ENCODE measurements at places on chromosomes 6 and 20.

DNA sequence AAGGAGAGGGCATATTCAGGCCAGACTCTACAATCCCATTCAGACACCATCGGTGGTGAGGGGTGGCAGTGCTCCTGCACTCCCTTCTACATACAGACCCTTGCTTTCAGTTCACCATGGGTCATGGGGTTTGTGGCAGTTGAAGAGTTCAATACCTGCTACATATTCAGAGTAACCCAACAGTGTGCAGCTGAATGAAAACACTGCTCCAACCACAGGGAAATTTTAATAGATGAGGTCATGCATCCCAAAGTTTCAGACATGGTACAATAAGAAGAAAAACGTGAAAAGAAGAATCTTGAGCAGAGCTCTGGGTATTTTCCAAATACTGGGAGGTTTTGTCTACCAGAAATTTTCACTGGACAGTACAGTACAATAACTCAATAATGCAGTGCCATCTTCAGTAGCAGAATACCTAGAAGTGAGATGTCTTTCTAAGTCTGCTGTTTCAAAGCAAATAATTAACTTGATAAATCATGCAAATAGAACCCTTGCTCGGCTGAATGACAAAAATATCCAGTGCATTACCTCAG, 162.1 kb downstream of the PTPRK start:
- no peak for DNase-seq

DNA sequence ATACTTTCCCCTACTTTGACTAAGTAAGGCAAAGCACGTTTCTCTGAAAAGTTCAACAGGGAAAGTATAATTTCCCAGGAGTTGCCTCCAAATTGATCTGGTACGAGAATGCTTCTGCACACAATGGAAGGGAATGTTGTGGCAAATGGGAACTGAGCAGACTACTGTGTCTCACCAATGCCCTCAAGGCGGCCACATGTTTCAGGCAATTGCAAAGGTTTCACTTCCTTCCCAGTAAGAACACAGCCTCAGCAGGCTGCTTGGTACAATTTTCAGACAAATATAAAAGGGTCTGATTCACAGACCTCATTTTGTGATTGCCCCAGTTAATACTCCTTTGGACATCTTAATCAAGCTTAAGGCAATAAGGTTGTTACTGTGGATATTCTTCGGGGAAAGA, 71.2 kb downstream of the KIAA0319 start:
- DNase-seq, result no peak

DNA sequence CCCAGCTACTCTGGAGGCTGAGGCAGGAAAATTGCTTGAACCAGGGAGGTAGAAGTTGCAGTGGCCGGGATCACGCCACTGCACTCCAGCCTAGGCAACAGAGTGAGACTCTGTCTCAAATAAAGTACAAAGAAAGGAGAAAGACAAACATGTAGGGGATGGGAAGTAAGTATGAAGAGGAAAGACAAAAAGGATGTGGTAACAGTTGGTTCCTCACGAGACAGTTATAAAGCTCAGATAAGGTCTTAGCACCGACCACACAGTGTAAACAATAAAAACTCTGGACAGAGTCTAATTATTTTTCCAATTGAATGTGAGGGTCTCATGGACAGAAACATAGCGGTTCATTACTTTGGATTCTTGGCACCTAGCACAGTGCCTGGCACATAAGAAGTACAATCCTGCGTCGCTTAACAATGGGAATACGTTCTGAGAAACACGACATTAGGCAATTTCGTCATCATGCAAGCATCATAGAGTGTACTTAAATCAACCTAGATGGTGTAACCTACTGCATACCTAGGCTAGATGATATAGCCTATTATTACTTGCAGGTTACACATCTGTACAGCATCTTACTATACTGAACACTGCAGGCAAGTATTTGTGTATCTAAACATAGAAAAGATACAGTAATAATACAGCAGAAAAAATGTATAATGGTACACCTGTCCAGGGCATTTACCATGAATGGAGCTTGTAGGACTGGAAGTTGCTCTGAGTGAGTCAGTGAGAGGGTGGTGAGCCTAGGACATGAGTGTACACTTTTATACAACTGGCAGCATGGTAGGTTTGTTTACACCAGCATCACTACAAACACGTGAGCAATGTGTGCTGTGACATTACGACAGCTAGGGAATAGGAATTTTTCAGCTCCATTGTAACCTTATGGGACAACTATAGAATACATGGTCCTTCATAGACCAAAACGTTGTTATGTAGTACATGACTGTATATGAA, 38.2 kb downstream of the MBOAT1 start:
- DNase-seq, result no peak

- DNase-seq, result peak; percentile 86
Observed at GRCh38 chr20:36064658-36065426, 89.7 kb upstream of the EPB41L1 start.

- peak; percentile 62 for DNase-seq
Observed at GRCh38 chr20:46984405-46984804, 89.8 kb downstream of the EYA2 start.

DNA sequence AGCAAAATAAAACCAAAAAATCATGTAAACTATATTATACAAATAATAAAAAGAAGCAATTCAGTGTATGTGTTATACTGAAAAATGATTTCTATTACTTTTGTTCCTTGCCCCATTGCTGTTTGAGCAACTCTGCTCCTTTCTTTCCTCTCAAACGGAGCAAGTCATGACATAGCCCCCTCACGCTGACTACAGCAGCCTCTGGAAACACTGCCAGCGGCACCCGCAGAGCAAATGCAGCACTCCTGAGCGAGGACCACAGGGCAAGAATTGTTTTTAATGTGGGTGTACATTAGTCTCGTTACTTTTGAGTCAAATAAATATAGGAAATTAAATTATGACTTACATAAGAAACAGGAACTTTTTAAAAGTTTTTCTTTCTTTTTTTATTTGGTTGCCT, 350.1 kb upstream of the HSF2 start:
- DNase-seq, result no peak

DNA sequence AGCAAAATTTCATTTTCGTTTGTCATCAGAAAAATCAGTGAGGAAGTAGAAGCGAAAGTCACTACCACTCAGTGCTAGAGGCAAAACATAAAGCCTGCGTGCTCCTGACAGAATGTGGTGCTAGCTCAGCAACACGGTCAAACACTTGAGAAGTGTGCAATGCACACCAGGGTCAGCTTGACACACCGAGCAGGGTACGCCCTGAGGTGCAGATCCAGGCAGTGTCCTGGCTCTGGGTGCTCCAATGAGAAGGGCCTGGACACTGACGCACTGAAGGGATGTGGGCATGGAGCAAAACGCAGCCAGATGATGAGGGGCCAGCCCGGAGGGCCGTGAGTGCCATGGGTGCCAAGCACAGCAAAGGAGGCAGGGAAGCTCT, 5.9 kb downstream of the RNASET2 start:
- no peak for DNase-seq

- DNase-seq, result no peak
Observed at GRCh38 chr20:11675920-11676629, 241.6 kb upstream of the BTBD3 start.

- DNase-seq, result no peak
Observed at GRCh38 chr20:8155812-8156211, 23.7 kb downstream of the PLCB1 start.

- DNase-seq, result no peak
Observed at GRCh38 chr6:137911675-137912191, 44.7 kb downstream of the TNFAIP3 start.

All from fibroblast of pulmonary artery (primary cell).